ENCODE measurements at places on chromosomes 6 and 20.

DNA sequence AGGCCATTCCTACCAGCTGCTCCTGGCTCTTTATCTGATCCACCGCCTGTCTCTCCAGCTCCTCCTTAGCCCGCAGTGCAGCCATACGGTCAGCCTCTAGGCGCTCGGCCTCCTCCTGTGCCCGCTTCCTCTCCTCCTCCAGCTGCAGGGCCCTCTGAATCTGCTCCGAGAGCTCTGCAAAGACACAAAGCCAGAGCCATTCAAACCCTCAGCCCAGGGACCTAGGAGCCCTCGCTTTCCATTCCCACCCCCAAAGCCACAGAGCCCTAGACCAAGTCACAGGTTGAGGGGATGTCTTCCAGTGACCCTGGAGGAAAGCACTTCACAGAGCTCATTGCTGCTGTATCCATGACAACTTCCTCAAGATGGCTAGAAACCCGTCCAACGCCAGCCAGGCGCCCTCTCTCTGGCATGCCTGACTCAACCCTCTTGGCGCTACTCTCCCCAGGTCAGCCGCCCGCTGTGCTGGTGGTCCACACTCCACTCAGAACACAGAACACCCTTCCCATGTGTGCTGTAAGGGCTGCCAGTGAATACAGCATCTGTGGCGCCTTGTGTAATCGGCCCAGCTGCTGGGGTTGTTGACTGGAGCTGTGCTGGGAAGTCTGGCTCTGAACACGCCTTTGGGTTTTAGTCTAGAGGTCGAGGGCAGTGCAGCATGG lies 49.3 kb downstream of the EZR start:
- DNase-seq = no peak

GRCh38 chr6:145643760-145644159 lies 91.6 kb downstream of the EPM2A start:
- DNase-seq = no peak

GRCh38 chr6:85482905-85483700 lies 33.2 kb downstream of the NT5E start:
- DNase-seq = peak; percentile 71

- DNase-seq = no peak
Observed at GRCh38 chr6:146881228-146882181, 282.7 kb downstream of the ADGB start.

GRCh38 chr20:50323209-50323608 lies 132.6 kb downstream of the CEBPB start:
- DNase-seq = no peak

DNA sequence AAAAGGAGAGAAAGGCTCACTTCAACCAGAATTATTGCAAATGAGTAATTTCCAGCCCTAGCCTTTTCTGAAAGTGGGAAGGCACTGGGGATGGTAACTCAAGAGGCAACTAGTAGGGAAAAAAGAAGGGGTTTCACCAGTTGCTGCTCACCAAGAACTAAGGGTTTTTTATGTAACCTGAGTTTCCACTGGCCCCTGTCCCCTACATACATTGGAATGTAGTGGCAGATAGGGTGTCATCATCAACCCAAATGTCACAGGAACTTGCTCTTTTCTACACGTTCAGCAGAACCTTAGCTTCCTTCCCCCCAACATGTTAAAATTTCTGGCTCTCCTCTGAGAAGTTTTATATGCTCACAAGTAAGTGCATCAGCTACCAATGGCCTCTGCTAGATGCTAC lies 38.2 kb upstream of the PKHD1 start:
- DNase-seq = no peak

GRCh38 chr20:38338849-38339520 lies 7.3 kb upstream of the LBP start:
- no peak for DNase-seq

DNA sequence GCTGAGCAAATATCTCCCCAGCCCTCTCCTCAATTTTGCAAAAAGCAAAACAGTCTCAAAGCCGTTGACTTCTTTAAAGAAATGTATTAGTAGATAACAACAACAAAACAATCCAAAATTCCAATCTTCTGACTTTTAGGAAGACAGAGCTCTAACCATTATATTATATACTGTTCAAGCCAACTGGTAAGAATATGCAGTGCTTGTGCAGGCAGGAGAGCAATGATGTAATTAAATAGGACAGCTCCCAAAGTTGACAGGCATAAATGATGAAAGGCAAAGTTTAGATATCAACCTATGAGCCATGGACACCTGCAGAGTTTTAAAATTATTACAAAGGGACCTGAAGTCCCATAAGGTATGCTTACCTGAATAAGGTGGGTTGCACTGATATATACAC lies 16.6 kb upstream of the CEP85L start:
- DNase-seq = no peak

GRCh38 chr6:124753562-124754105 lies 208.6 kb upstream of the RNF217 start:
- DNase-seq = no peak

GRCh38 chr6:36703982-36704381 lies 6.4 kb downstream of the RAB44 start:
- no peak for DNase-seq

DNA sequence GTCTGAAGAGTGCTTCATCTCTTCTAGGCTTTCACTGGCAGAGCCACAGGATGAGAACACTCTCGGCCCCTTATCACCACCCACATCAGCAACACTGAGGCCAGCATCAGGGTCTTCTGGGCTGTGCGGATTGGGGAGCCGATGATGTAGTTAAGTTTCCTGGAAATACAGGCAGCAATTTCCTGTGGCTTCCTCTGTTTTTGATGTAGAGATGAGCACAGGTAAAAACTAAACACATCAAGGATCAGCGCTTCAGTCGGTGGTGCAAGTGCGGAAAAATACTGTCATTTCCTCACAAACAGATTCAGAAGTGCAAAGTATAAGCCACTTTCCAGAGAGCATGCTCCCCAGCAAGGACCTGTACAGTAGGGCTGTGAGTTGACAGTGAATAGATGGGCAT lies 62.6 kb downstream of the BACH2 start:
- peak; percentile 26 for DNase-seq

DNA sequence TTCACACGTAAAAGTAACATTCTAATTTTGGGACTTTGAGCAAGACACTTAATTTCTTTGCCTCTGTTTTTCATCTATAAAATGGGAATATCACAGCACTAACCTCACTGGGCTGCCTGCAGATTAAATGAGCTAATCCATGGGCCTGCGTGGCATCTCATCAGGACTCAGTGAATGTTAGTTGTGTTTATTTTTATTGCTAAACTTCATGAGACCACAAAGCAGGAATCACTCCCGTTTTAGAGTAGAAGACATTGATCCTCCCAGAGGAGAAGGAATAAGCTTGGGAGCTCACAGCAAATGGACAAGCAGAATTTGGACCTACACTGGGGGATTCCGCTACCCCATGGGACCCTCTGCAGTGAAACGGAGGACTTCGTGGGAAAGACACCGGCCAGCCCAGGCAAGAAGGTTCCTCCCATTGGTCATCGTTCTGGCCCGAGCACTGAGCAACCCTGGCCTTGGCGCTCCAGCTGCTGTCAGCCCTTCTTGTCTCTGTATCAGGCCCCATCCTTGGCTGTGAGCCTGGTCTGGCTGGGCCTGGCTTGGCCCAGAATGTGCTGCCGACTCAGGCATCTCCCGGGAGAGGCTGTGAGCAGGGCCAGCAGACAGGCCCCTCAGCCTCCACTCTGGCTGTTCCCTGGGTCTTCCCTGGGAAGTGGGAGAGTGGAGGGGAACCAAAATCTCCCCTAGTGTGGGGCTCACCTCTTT lies 79.8 kb downstream of the NFATC2 start:
- DNase-seq = no peak

- no peak for DNase-seq
Observed at GRCh38 chr20:64222291-64222735, 33.2 kb upstream of the PCMTD2 start.

GRCh38 chr20:20353576-20353975 lies 14.3 kb upstream of the INSM1 start:
- DNase-seq = no peak

GRCh38 chr6:13874191-13874549 lies 50.6 kb upstream of the RNF182 start:
- no peak for DNase-seq

Measured in stimulated activated CD4-positive, alpha-beta T cell treated with anti-CD3 and anti-CD28 coated beads, Interleukin-15, amount 100 ng/mL, for 1 hour (primary cell).